ENCODE measurements at places on chromosomes 11 and 22. TPM values are rescaled to one million over a fixed set of nuclear protein-coding genes. Genes with fewer than 3 reads are reported as not detected.

PNPLA3 gene
- 0.39 TPM for total RNA-seq

KIAA1671 gene
- total RNA-seq: 11.0 TPM

LSP1 gene
- 148 TPM for total RNA-seq

MYEOV gene
- not detected for total RNA-seq

SLC22A12 gene
- not detected for total RNA-seq

- no peaks in the 10 kb centered on the region for H3K36me3 ChIP-seq
- DNase-seq: no peak
- H3K4me1 ChIP-seq: no peaks in the 10 kb centered on the region
These were observed 361.5 kb upstream of the PDGFD start for GRCh38 chr11:104525416-104525815.

- H3K36me3 ChIP-seq: no peaks in the 10 kb centered on the region
- H3K4me1 ChIP-seq: peaks cover 5% of the 10 kb centered on the region
- no peak overlapping the region for H3K4me3 ChIP-seq
- peaks cover 15% of the 10 kb centered on the region for H3K27me3 ChIP-seq
These were observed 102.3 kb upstream of the DRD2 start for GRCh38 chr11:113577356-113578032.

DNA sequence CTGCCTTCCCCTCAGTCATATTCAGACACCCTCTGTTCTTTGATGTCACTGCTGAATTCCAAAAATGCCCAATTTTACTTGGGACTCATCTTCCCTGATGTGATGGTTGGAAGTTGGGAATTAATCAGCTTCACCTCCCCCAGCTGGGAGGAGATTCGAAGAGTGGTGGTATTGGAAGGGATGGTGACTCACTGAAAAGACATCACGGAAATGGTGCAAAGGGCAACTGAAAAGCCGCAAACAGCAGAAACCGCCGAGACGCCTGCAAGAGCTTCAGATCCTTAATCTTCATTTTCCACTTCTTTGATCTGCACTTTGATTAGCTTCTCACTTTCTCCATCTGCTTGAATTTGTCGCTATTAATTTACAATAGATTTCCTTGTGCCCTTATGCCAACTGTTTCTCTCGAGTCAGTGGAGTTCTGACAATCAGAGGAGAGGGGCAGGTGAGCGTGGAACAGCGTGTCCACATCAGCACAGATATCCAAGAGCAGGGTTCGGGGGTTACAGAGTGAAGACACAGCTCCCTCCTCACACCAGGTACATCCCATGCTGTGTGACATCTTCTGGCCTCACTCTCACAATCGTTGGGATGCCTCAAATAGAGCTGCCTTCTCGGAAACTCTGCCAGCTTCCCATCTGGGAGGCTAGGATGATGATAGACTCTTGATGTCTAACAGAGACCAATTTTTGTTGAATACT is 325.4 kb downstream of the BRD1 start:
- no peaks in the 10 kb centered on the region for H3K4me1 ChIP-seq
- no peak for DNase-seq
- no peaks in the 10 kb centered on the region for H3K36me3 ChIP-seq
- no peak overlapping the region for H3K4me3 ChIP-seq
- H3K27me3 ChIP-seq: no peaks in the 10 kb centered on the region

DNA sequence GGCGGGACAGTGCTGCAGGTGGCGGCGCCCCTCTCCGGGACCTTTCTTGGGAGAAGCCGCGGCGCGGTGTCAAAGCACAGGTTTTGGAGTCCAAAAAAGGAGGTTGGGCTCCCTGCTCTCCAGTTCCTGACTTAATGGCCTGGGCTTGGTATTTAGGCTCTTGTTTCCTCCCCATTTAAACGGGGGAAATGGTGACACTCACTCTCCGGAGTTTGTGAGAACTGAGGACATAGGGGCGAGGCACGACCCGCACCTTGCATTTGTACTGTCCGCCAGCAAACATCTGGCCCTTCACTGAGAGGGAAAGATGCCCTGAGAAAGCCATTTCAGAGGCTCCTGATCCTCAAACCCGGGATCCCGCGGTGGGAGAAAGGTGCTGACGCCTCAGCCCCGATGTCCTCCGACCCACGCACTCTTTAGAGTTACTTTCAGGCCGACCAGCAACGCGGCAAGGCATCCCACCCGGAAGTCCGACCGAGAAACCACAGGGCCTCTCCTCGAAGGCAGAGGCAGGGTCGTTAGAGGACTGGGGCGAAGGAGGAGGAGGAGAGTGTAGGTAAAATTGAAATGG is 2.9 kb upstream of the WDR74 start:
- no peak overlapping the region for H3K27ac ChIP-seq
- H3K4me1 ChIP-seq: peaks cover 25% of the 10 kb centered on the region
- no peaks in the 10 kb centered on the region for H3K27me3 ChIP-seq
- peak; percentile 66 for DNase-seq
- no peak overlapping the region for H3K4me3 ChIP-seq

GRCh38 chr11:66595245-66595904 is 2.4 kb downstream of the CCS start:
- DNase-seq: no peak
- H3K4me1 ChIP-seq: peaks cover 23% of the 10 kb centered on the region
- peak overlapping the region; percentile 68 for H3K27ac ChIP-seq
- peaks cover 3% of the 10 kb centered on the region for H3K36me3 ChIP-seq

- peaks cover 7% of the 10 kb centered on the region for H3K4me1 ChIP-seq
- no peak for DNase-seq
- no peak overlapping the region for H3K27ac ChIP-seq
- H3K27me3 ChIP-seq: peaks cover 29% of the 10 kb centered on the region
- H3K36me3 ChIP-seq: no peaks in the 10 kb centered on the region
These were observed 69.0 kb upstream of the ZBED5 start for GRCh38 chr11:10926801-10927211.

DNA sequence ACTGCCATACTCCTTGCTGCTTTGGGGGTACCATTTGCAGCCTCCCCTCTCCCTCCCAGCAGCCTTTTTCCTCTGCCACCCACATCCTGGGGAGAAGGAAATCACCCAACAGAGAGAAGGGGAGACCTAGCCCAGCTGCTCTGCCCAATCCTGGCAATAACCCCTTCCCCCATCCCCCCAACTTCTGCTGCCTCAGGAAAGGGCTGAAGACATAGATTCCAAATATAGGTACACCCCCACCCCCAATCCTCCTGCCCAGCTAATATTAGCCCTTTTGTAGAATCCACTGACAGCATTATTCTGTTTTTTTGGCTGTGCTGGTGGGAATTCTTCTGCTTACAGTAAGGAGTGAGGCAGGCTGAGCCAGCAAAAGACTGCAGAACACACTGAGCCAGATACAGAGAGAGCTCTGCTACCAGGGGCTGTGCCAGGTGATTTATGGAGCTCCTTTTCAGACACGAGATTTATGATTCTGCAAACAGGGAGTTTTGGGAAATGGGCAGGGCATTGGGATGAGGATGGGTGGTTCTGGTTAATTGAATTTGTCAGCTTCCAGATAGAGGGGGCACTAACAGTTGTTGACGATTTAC is 164.0 kb downstream of the TENM4 start:
- no peaks in the 10 kb centered on the region for H3K4me1 ChIP-seq
- no peak overlapping the region for H3K4me3 ChIP-seq
- peaks cover 3% of the 10 kb centered on the region for H3K27me3 ChIP-seq
- no peaks in the 10 kb centered on the region for H3K36me3 ChIP-seq
- DNase-seq: no peak

GRCh38 chr11:79086056-79086455 is 354.8 kb downstream of the TENM4 start:
- H3K4me3 ChIP-seq: no peak overlapping the region
- no peak overlapping the region for H3K27ac ChIP-seq
- H3K27me3 ChIP-seq: no peaks in the 10 kb centered on the region
- H3K4me1 ChIP-seq: no peaks in the 10 kb centered on the region
- DNase-seq: no peak

GRCh38 chr11:9047964-9048523 is 43.4 kb downstream of the SCUBE2 start:
- no peaks in the 10 kb centered on the region for H3K27me3 ChIP-seq
- H3K4me1 ChIP-seq: no peaks in the 10 kb centered on the region
- no peak overlapping the region for H3K27ac ChIP-seq
- no peak overlapping the region for H3K4me3 ChIP-seq
- H3K36me3 ChIP-seq: no peaks in the 10 kb centered on the region
- DNase-seq: no peak

GRCh38 chr22:45640291-45640940 is 31.2 kb upstream of the ATXN10 start:
- DNase-seq: no peak
- H3K27ac ChIP-seq: no peak overlapping the region
- peaks cover 76% of the 10 kb centered on the region for H3K27me3 ChIP-seq
- H3K4me1 ChIP-seq: peaks cover 10% of the 10 kb centered on the region
- no peaks in the 10 kb centered on the region for H3K36me3 ChIP-seq
- H3K4me3 ChIP-seq: no peak overlapping the region

DNA sequence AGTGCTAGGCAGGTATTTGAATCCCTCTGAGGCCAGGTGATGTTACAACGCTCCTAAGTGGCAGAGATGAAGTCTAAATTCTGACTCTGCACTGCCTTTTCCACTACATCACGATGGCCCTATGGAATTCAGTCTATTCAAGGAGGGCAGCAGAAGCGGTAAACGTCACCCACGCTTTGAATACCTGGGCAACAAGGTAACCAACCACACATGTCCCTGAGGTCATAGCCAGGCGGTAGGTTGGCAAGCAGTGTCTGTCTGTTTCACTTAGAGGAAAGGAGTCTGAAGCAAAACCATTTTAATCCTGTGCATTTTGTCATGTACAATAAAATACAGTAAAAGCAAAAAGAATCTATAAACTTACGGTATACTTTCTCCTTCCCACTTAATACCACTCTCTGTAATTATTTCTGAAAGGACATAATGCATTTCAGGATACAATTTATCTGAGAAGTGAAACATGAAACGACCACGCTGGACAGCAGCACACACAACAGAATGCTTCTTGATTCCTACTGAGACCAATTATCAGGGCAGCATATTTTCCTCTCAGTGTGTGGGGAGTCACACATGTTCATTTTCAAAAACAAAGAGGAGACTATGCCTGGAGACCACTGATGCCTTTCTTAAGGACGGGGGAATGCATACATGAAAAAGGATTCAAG is 51.3 kb downstream of the PRDM10 start:
- peaks cover 9% of the 10 kb centered on the region for H3K4me1 ChIP-seq
- H3K4me3 ChIP-seq: no peak overlapping the region
- no peak for DNase-seq
- H3K36me3 ChIP-seq: peaks cover 7% of the 10 kb centered on the region
- H3K27ac ChIP-seq: no peak overlapping the region

DNA sequence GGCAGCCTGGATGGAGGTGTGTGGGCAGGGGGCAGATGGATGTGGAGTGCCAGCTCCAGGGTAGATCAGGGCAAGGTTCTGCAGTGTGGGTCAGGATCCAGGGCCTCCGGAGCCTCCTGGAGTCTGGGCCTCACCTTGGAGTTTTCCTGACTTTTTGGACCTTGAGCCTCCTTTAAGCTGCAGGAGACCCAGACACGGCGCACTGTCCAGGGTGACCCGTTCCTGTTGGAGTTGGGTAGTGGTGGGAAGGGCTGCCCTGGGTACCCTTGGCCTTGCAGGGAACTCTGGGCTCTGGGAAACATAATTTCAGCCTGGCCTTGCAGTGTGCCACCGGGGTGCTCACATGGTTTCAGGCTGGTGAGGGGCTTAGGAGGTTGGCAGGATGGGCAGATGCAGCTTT is 17.0 kb downstream of the MGAT3 start:
- H3K36me3 ChIP-seq: no peaks in the 10 kb centered on the region
- no peak overlapping the region for H3K4me3 ChIP-seq
- DNase-seq: no peak
- no peak overlapping the region for H3K27ac ChIP-seq
- no peaks in the 10 kb centered on the region for H3K27me3 ChIP-seq

- H3K4me1 ChIP-seq: no peaks in the 10 kb centered on the region
- no peaks in the 10 kb centered on the region for H3K27me3 ChIP-seq
- peaks cover 25% of the 10 kb centered on the region for H3K36me3 ChIP-seq
- H3K27ac ChIP-seq: no peak overlapping the region
- no peak for DNase-seq
- no peak overlapping the region for H3K4me3 ChIP-seq
These were observed 339.0 kb downstream of the TBC1D22A start for GRCh38 chr22:47101321-47101885.

GRCh38 chr11:117022526-117022925 is 75.7 kb downstream of the SIK3 start:
- DNase-seq: no peak
- H3K4me1 ChIP-seq: peaks cover 79% of the 10 kb centered on the region
- H3K4me3 ChIP-seq: no peak overlapping the region
- H3K27ac ChIP-seq: peak overlapping the region; percentile 52

DNA sequence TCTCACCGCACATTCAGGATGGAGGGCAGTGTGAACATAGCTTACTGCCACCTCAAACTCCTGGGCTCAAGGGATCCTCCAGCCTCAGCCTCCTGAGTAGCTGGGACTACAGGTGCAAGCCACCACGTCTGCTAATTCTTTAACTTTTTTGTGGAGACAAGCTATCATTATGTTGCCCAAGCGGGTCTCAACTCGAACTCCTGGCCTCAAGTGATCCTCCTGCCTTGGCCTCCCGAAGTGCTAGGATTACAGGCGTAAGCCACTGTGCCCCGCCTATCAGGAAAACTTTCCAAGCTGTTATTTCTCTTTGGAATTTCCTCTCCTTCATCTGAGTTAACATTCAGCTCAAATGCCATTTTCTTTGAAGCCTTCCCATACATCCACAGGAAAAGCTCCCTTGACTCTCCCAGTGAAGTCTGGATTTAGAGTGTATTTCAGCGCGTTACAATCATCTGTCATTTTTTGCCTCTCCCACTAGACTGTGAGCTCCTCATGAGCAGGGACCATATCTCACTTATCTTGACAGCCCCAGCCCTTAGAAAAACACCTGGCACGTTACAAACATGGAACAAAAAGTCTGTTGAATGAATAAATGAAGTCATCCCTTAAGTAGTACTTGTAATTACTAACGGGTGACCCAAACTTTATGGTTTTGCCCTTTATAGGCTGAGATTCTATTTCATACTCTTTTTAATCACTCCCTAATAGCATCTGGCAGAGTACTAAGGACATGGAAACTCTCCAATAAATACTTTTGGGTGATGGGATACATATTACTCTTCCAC is 2.2 kb downstream of the MRTFA start:
- H3K27ac ChIP-seq: no peak overlapping the region
- no peak for DNase-seq
- no peak overlapping the region for H3K4me3 ChIP-seq
- H3K27me3 ChIP-seq: no peaks in the 10 kb centered on the region

DNA sequence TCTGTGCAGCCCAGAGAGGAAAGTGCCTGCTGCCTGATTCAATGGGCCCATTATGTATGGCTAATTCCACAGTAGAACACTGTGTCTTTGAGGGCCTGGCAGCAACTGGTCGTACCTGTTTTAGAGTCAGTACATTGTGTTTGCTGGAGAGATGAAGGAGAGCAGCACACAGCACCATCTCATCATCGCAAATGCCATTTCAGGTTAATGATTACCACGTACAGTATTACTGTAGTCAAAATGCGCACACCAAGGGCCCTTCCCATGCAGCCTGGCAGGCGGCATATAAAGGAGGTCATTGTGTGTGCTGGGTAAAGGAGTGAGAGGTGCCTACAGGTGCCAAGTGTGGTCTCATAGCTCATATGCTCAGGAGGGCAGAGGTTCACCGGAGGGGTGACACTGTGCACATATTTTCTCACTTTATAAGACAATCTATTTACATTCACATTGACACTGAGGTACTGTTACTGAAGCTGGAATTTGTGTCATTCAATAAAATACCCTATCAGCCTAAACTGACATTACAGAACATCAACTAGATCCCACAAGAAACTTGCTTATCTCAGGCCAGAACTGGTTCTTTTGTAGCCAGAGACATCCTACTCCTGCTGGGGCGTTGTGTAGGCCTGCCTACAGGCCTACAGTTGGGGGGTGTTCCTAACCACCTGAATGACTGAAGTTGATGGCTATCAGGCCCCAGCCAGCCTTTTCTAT is 90.4 kb downstream of the APIP start:
- DNase-seq: no peak
- H3K27ac ChIP-seq: no peak overlapping the region

Data from activated naive CD8-positive, alpha-beta T cell treated with anti-CD3 and anti-CD28 coated beads for 36 hours (primary cell).